HS-27A (cell line): ENCODE measurements at places on chromosomes 6 and 20.

GRCh38 chr6:143842461-143842901 lies 657 bp upstream of the LTV1 start:
- DNase-seq: no peak

DNA sequence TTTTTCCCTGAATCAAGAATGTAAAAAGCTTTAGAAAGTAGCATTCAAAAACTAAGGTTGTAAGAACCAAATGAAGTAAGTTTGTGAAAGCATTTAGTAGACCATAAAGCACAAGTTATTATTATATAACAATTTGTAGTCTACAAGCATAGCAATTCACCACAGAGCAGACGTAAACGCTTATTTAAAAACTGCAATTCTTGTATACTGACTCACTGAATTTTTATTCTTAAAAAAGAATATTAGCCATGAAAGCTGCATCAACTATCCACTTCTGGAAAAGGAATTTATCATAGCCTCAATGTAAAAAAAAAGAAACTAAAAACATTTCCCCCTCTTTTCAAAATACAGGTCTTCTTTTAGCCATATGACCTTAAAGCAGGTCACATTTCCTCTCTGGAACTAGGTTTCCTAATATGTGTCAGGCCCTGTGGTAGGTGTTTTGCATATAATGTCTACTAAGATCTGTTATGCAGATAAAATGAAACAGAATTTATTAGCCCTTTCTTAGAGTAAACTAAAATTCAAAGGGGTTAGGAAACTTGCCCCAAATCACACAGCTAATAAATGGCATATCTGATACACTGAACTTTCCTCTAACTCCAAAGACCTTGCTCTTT lies 2.1 kb downstream of the MAP3K7 start:
- no peak for DNase-seq

GRCh38 chr6:56757588-56757984 lies 114.9 kb upstream of the DST start:
- DNase-seq: no peak

GRCh38 chr6:44133003-44133931 lies 5.9 kb downstream of the TMEM63B start:
- no peak for DNase-seq

DNA sequence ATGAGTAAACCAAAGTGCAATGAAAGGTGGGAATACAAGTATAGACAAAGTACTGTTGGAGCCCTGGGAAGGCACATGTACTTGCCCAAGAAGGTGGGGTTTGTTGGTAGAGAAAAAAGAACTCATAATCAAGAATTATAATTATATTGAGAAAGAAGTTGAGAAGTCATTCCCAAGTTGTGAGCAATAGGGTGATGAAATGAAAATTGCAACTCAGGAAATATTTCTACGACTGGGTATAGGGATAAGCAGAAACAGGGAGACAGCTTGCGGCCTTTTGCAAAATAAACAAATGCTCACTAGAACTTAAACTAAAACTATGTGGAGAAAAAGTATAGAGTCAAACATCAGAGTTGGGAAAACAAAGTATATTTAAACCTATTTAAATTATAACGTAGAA lies 250.7 kb upstream of the FAM83B start:
- DNase-seq: no peak

GRCh38 chr6:56806368-56806767 lies 148.5 kb upstream of the BEND6 start:
- DNase-seq: no peak

GRCh38 chr6:41332241-41332640 lies 3.2 kb upstream of the NCR2 start:
- DNase-seq: no peak

DNA sequence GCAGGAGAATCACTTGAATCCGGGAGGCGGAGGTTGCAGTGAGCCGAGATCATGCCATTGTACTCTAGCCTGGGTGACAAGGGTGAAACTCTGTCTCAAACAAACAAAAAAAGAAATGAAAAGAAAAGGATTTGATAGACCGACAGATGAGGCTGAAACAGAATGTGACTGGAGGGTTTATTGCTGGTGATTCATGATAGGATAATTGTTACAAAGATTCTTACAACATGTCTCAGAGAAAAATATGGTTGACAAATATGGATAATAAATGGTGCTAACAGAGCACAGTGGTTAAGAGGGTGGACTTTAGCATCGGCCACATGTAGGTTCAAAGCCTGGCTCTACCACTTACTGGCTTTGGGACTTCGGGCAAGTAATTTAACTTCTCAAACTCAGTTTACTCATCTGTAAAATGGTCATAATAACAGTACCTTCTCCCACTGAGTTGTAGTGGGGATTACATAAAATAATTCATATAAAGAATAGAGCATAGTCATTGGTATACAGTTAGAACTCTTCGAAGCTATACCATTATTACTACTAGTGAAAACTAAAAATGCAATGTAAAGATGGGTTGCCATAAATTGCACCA lies 131.9 kb downstream of the MAP3K7 start:
- DNase-seq: no peak

DNA sequence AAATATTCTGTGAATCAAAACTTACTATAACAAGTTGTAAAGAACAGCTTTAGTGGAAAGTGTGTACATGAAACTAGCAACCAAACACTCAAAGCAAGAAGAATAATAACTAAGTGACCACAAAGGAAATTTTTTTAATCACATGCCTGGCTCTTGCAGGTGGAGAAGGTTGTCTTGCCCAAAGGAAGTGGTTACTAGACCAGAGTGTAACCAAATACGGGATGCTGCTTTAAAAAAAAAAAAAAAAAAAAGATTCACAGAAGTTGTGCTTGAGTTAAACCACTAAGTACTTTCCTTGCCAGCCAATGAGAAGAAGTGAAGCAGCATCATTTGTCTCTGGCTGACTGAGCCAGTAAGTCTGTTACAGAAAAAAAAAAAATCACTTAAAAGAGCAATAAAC lies 19.1 kb upstream of the HLA-DQB1 start:
- DNase-seq: no peak

DNA sequence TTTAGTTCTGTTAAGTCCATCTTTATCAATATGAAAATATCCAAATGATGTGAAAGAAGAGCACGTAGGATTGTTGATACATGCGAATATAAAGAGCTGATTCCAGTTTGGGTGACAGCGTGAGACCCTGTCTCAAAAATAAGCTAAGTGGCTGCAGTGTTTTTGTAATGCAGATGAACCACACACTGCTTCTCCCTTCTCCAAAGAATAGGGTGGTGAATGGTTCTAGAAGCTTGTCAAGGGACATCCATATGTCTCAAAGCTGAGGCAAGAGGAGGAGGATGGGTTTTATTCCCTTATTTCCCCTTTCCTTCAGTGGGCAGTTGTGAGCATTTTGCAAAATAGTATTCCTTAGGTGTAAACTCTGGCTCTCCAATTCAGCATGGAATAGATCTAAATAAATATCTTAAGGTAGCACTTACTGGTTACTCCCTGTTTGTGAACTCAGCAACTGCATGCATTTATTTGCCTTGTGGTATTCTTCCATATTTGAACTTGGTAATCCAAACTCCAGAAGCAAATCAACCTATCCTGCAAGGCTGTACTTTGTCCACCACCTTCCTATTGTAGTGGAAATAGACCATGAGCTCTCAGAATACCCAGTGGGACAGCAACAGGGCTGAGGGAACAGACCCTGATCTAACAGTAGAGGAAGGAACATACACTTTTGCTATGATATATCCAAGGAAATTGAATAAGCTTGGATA lies 38.0 kb downstream of the XRN2 start:
- no peak for DNase-seq

GRCh38 chr6:26097268-26097875 lies 10.1 kb downstream of the HFE start:
- no peak for DNase-seq

DNA sequence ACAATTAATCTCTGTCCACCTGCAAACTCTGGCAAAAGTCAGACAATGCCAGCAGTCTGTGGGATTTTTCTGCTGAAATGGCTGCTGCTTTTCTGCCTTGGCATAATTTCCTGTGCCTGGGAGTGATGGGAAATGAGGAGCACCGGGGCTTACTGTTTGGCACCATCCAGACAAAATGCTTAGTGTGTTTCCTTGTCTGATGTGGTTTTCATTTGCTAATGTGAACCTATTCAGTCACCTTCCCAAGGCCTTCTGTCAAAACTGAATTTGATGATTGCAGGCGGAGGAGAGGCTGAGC lies 56.4 kb downstream of the CDH4 start:
- DNase-seq: no peak

GRCh38 chr6:3405679-3406078 lies 51.2 kb downstream of the SLC22A23 start:
- DNase-seq: no peak

GRCh38 chr6:100161782-100162365 lies 167.9 kb upstream of the MCHR2 start:
- no peak for DNase-seq

GRCh38 chr6:157787080-157787479 lies 36.0 kb upstream of the SNX9 start:
- no peak for DNase-seq

DNA sequence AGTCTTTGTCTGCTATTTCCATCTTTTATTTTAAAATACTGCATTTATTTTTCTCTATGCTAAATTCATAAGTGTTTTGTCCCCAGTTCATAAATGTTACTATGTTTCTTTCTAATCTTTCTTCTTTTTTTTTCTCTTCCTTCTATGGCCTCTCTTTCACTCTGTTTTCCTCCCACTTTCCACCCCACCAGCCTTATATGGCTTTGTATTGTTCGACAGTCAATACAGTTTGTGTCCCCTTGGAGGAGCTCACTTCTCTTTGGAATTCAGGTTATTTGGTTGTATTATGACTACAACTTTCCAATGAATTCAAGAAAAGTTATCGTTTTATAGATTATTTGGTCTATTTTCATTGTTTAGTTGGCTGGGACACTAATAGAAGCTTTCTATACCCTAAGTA lies 393.5 kb downstream of the NKAIN2 start:
- DNase-seq: no peak

DNA sequence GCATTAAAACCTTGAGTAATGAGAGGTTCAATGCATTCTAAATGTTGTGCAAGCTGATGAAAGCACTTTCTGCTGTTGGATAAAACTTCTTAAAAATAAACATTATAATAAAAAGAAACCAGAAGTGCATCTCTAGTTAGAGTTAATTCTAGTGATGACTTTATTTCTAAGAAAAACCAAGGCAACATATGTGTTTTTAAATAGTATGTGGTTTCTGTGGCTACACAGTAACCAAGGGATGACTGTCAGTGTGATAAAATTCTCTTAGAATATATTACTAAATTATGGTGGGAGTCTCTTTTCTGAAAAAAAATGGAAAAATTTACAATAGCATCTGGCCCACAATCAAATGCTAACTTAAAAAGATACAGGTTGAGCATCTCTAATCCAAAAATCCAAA lies 117.0 kb downstream of the ME1 start:
- DNase-seq: no peak

DNA sequence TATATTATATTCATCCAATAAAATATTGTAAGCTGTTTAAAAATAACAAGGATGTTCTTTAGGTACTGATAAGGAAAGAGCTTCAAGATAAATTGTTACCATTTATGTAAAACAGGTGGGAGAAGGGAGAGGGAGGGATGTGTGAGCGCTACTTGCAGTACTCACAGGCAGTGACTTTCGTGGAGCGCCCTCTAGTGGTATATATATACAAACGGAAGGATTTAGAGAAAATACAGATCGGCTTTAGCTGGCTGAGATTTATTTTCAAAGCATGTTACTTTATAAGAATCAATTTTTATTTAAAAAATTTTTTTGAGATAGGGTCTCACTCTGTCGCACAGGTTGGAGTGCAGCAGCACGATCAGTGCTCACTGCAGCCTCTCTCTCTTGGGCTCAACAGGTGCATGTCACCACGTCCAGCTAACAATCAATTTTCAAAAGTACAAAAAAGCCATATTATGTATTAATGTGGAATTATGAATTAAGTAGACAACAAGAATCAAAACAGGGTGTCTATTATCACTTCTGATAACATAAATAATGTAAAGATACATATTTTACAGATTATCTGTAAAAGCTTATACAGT lies 3.3 kb upstream of the MOG start:
- DNase-seq: no peak

DNA sequence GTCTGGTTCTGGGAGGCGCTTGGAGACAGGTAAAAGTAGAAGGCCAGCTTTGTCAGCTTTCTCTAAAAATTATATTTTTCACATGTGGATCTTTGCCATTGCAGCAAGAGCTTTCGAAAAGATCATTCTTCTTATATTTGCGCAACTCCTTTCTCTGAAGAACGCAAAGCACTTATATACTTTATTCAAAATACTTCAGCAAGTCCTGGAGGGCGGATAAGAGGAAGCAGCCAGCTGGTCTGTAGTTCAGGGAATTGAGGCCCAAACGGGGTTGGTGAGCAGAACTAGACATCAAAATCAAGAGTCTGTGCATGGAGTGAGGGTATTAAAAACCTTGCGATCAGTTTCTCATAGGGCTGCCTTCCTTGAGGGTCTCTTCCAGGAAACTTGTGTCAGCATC lies 182.3 kb downstream of the DTNBP1 start:
- no peak for DNase-seq

GRCh38 chr6:130105996-130106704 lies 87.8 kb downstream of the L3MBTL3 start:
- no peak for DNase-seq

GRCh38 chr20:11608736-11609135 lies 309.0 kb upstream of the BTBD3 start:
- DNase-seq: no peak

DNA sequence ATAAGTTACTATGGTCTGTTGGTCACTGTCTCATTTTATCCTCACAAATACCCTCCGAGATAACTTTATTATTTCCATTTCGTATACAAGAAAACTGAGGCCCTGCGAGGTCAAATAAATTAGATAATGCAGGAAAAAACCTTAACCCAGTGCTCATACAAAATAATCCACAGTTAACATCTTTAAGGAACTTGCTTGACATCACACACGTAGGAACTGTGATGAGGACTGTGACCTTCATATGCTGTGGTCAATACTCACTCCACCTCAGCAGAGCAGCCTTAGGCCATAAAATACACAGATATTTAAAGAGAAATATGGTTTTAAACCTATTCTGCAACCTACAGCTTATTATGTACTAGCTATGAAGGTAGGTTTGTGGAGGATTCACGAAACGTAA lies 34.3 kb downstream of the PRDM1 start:
- DNase-seq: no peak

DNA sequence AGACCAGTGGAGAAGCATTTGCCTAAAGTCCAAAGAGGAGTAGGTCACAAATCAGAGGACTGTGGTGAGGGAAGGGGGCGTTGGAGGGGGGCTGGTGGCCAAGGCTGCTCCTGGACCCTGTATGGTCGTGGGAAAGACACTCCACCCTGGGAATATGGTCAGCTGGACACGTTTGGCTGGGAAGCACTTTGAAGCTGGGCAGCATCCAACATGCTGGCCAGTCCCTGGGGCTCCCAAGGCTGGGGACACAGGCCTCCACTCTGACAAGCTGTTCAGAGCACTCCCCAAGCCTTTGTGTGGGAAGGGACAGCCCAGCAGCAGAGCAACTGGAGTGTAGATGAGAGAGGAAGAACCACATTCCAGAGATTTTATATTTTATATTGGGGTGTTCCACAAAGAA lies 203.2 kb downstream of the ANKRD60 start:
- DNase-seq: no peak

- no peak for DNase-seq
Measured at GRCh38 chr20:43444107-43444506, 13.6 kb upstream of the SRSF6 start.

- DNase-seq: no peak
Measured at GRCh38 chr6:13718123-13718458, 6.5 kb upstream of the RANBP9 start.
